ENCODE measurements at places on chromosomes 2 and 18.

- DNase-seq: no peak
Observed at GRCh38 chr2:54456612-54457322, 640 bp downstream of the SPTBN1 start.

- DNase-seq: no peak
Observed at GRCh38 chr2:47022186-47022765, 106.7 kb upstream of the MCFD2 start.

GRCh38 chr2:158998551-158999248 is 30.3 kb downstream of the TANC1 start:
- no peak for DNase-seq

GRCh38 chr2:3313781-3314375 is 63.7 kb downstream of the EIPR1 start:
- DNase-seq: no peak

GRCh38 chr2:70663411-70663810 is 104.6 kb downstream of the ADD2 start:
- DNase-seq: no peak

- DNase-seq: no peak
Observed at GRCh38 chr2:164642946-164643555, 21.8 kb upstream of the GRB14 start.

DNA sequence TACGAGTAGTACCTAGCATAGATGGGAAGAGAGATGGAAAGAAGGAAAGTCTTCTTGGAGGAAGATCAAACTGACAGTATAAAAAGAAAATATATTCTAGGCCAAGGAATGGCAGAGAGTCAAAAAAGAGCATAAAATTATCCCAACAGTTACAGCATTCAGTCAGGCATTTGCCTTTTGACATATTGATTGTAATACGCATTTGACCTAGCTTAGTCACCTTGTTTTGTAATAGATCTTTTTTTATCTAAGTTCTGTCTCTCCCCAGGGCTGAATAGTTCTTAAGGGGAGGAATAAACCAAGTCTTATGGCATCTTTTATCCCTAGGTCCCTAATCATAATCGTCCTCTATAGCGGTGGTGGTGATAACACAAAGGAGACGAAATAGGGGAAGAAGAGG is 657.3 kb upstream of the PIK3C3 start:
- no peak for DNase-seq

- DNase-seq: no peak
Observed at GRCh38 chr2:223644136-223644535, 42.0 kb upstream of the SCG2 start.

- no peak for DNase-seq
Observed at GRCh38 chr2:109632158-109632789, 18.1 kb downstream of the SOWAHC start.

DNA sequence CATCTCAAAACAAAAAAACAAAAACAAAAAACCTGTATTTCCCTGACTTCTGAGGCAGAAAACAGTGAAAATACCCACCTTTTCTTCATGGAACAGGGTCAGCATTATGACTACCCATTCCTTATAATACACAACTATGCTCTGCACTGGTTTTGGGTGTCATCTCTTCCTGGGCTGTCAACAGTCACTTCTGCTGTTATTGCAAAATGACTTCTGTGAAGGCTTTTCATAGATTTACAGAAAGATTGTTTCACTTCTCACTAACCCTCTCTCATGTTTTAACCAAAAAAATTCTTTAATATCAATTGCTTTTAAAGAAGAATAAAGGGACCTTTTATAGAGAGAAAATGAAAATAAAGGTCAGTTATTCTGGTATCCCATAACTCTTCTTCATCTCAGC is 26.5 kb upstream of the PIK3C3 start:
- no peak for DNase-seq

GRCh38 chr2:204177977-204178522 is 241.5 kb downstream of the ICOS start:
- DNase-seq: peak; percentile 49

GRCh38 chr2:240235149-240235803 is 94.8 kb upstream of the OTOS start:
- DNase-seq: no peak

All from activated T-helper 1 cell treated with anti-CD3 and anti-CD28 coated beads, Interleukin-2, amount 50 U/mL, for 16 hours (primary cell).